ENCODE measurements at places on chromosomes 5 and 9.
A peak's percentile ranks its signal among the peaks of the same experiment; 100 is the strongest.

DNA sequence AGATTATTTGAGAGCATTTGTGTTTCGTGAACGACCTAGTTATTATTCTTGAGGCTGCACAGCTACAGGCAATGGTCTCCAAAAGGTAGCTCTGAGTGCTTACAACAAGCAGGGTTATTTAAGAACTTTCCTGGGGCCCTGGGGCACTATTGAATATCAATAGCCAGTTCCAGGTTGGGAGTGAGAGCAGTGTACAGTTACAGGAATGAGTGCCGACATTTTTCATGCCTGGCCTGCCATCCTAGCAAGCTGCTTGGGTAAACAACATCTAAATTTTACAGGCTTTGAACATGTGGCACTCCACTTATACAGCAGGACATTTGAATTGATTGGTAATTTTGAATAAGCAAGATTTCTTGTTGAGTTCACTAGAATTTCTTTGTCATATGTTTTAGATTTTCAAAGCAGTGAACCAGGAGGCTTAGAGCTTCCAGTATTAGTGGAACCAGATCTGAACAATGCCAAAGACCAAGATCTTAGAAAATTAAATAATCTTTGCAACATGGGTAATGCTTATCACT is 171.9 kb upstream of the GDNF start:
- DNase-seq: no peak

- DNase-seq: no peak
Observed at GRCh38 chr5:2242539-2242938, 359.8 kb upstream of the IRX4 start.

DNA sequence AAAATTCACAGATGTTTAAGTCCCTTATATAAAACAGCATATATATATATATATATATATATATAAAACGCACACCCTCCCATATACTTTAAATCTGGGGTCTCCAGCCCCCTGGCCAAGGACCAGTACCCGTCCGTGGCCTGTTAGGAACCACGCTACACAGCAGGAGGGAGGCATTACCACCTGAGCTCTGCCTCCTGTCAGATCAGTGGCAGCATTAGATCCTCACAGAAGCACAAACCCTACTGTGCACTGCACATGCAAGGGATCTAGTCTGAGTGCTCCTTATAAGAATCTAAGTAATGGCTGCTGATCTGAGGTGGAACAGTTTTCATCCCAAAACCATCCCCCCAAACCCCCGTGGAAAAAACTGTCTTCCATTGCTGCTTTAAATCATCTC is 9.0 kb downstream of the PSIP1 start:
- DNase-seq: no peak

- DNase-seq: no peak
Observed at GRCh38 chr5:497090-497700, 27.1 kb downstream of the SLC9A3 start.

DNA sequence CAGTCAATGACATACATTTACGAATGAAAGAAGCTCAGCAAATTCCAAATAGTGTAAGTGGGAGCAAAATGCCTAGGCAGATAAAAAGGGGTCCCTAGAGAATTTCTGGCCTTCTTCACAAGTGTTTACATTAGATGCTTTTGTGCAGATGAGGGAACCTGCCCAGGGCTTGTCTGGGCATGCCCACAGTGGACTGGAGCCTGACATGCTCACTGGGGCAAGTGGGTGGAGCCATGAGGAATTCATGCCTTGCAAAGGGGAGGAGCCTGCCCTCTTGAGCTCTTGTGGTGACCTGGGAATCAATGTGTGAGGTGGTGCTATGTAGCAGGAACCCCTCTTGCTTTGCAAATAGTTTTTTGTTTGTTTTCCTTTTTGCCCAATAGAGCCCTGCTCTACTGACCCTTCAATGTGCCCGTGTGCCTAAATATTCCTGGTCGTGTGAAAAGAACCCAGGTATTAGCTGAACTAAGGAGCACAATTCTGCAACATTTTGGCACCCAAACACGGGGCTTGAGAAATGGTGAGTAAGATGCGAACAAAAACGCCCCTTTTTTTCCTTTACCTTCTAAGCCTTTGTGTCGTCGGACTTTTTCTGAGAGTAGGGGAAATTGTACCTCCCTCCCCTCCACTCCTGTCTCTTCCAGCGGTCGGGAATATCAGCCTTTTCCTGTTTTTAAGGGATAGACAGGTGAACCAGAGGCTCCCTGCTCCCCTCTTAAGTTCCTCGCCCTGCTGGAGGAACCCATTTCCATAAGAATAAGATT is 433.8 kb upstream of the CDH9 start:
- DNase-seq: peak; percentile 21

DNA sequence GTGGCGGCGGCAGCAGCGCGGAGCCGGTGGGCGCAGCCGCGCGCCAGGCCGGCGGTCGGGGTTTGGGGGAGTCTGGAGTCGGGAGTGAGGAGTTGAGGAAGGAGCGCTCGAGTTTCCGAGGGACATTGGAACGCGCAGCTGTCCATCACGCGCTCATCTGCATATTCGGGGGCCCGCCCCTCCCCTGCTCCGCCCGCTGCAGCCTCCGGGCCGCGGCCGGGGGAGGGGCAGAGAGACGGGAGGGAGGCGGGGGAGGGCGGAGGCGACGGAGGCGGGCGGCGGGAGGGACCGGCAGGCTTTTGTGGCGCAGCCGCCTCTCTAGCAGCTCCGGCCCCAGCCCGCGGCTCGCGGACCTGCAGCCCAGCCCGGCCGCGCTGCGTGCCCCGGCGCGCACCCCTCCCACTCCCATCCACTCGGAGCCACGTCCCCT is at the start of gene IRX2:
IRX2 (minus strand) TSS at position 86 of the 430 bp plus-strand sequence. CDS start 264 bp downstream, outside the sequence.
- DNase-seq: no peak

GRCh38 chr5:159094745-159095144 is 5.0 kb downstream of the EBF1 start:
- peak; percentile 93 for DNase-seq

- no peak for DNase-seq
Observed at GRCh38 chr5:178240766-178241165, 8.2 kb upstream of the PHYKPL start.

DNA sequence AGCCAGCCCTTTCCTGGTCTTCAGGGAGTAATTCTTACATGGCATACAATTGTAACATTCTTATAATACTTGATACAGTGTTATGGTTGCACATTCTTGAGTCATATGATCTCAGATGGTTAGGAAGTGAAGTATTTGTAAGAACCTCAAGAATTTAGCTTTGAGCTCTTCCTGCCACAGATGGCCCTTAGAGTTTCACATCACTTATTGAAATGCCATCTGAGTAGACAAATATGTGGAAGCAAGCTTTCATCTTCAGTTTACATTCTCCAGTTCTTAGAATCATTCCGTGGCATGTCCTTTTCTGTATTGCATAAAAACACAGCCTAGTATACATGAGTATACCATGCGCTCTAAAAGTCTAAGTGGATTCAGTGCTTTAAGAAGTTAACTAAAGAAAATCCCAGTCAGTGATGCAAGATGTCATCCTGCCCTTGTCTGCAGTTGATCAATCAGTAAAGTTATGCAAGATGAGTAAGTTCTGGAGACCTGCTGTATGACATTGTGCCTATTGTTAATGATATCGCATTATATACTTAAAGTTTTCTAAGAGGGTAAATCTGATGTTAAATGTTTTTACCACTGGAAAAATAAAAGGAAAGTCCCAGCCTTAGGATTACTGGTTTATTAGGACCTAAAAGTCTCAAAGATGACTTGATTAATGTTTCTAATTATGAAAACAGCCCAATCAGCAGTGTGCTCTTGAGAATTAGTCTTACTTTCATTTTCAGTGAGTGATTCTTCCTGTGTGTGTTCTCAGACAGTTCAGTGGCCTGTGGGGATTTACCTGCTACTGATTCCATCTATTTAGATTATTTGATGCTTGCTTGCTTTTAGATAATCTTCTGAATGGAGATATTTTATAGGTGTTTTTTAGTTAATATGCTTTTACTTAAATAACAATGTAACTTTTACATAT is 29.4 kb downstream of the RHOBTB3 start:
- peak; percentile 48 for DNase-seq

DNA sequence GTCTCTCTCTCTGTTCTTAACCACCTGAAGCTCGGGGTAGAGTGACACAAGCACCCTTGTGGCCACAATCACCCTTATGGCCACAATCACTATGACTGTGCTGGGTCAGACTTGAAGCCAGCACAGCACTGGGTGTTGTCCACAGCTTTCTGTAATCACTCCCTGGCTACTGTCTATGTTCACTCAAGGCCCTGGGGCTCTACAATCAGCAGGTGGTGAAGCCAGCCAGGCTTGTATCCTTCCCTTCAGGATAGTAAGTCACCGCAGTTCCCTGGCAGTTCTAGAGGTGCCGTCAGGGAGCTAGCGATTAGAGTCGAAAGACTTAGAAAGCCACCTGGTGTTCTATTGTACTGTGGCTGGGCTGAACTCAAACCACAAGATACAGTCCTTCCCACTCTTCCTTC is 44.2 kb downstream of the GDA start:
- peak; percentile 6 for DNase-seq

DNA sequence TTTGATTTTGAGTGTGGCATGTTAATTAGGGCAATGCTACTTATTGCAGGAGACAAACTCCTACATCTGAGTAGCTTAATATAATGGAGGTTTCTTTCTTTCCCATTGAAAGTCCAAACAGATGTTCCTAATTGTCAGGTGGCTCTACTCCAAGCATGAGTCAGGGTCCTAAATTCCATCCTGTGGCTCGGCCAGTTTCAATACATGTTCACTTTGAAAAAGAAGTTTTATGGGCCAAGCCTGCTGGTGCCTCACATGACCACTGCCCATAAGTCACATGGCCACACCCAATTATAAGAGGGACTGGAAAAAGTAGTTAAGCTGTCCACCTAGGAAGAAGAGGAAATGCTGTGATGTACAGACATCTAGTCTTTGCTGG is 170.4 kb downstream of the ARRDC3 start:
- no peak for DNase-seq

GRCh38 chr9:136342181-136343120 is 15.1 kb downstream of the GPSM1 start:
- peak; percentile 88 for DNase-seq

- DNase-seq: peak; percentile 1
Observed at GRCh38 chr9:75487856-75488718, 399.8 kb downstream of the OSTF1 start.

GRCh38 chr9:126514037-126514821 is 99.5 kb upstream of the LMX1B start:
- peak; percentile 72 for DNase-seq

GRCh38 chr9:20048985-20049384 is 260.1 kb upstream of the SLC24A2 start:
- peak; percentile 23 for DNase-seq

DNA sequence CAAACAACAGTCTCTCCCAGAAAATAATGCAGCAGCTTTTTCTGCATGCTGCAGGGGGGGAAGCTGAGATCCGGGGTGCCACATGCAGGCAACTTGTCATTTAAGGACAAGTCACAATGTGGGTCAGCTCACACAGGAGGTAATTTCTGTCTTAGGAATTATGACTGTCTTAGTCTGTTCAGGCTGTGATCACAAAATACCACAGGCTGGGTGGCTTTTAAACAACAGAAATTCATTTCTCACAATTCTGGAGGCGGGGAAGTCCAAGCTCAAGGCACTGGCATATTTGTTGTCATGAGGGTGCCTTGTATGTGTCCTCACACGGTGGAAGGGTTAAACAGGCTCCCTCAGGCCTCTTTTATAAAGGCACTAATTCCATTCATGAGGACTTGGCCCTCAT is 127.7 kb downstream of the DIRAS2 start:
- DNase-seq: no peak

All from NB4 (cell line).